ENCODE measurements at places on chromosomes 1 and 21.

DNA sequence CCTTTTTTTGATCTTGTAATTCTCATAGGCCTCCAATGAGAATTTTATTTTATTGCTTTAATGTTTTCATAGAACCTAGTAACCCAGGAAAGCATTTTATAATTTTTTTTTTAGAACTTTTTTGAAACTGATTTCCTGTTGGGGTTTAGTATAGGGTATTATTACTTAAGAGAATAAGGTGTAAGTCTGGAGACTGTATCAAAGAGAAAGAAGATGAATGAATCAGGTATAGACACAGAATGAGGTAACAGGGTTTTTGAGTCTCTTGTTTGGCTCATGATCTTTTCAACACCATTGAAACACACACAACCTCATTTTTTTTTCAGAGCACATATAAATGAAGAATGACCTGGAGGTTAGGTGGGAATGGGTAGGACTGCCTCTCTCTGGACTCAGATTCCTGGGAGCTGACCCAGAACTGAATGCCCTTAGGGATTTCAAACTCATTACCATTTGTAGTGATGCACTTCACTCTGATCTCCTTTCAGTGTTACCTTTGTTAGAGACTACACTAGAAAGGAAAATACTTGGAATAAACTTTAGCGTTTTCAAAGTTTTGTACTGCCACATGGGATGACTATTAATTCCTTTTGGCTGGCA is 51.0 kb downstream of the EPB41 start:
- no peak for DNase-seq

DNA sequence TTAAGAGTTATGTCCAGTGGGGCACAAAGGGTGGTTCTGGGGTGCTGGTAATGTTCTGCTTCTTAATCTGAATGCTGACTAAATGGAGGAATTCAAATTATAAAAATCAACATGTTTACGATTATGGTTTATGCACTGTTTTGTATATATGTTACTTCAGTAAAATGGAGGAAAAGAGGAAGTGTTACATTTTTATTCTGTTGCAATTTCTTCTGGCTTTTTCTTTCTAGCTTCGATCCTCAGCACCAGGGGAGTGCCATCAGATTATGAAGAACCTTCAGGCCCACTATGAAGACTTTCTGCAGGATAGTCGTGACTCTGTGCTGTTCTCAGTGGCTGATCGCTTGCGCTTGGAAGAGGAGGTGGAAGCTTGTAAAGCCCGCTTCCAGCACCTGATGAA is 105.5 kb downstream of the MACF1 start:
- no peak for DNase-seq

GRCh38 chr1:171985639-171986038 is 144.3 kb downstream of the DNM3 start:
- no peak for DNase-seq

GRCh38 chr1:212166644-212167043 is 118.6 kb upstream of the PPP2R5A start:
- DNase-seq = no peak

DNA sequence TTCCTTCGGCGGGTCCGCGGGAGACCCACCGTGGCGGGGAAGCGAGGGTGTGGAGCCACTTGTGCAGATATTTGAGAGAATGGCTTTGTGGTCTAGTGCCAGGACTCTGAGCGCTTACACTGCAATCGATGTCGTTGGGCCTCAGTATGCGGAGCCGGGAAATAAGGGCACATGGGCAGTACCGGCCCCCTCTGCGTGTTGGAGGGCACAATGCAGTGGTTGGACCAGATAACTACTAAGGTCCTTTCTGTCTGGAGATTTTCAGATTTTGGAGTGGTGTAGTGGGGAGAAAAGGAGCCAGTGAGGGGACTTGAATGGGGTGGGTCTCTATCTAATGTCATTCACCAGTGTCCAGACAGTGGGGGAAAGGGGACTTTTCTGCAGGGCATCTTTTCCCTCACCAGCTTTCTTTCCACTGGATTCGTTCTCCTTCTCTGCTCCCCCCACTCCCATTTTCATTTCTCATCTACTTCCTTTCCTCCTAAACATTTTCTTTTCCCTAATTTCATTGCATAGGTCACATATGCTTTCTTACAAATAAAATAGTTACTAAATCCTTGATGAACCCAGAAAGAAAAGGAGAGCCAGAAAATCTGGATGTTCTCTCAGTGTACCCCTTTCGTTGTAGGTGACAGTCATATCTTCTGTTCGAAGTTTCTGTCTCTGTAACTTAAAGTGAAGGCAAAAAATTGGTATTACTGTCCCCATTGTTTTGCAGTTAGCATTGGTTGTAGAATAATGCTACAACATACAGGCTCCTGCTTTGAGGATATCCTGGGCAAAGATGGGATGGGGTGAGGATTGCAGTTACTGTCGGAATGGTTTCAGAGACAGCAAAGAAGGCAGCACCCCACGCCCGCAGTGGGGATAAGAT is 1.4 kb downstream of the ATF3 start:
- DNase-seq = no peak

DNA sequence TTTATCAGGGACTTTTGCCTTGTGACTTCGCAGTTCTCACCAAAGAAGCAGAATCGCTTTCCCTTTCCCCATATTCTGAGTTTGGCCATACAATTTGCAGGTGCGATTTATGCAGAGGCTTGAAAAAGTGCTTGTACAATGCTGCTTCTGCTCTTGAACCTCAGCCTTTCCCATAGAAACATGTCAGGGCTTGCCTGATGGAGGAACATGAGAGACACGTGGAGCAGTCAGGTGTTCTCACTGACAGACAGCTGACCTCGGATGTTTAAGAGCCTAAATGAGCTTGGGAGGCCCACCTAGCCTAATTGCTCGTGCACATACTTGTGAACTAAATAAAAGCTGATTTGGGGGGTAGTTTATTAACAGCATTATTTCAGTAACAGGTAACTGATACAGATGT is 290.0 kb downstream of the S1PR1 start:
- DNase-seq = no peak

DNA sequence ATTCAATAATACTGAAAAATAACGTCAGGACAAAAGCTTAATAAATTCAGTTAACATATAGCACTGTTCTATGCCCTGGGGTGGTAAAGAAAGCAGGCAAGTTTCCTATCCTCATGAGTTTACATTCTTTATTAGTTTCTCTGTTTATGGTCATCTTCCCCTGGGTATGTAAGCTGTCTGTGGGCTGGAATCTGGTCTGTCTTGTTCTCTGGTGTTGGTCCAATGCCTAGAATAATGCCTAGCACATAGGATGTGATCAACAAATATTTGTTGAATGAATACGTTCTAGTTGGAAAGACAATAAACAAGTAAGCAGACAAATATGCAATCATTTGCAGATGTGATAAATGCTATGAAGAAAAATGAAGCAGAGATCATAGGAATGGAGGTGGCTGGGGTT is 7.2 kb upstream of the IGSF3 start:
- no peak for DNase-seq

DNA sequence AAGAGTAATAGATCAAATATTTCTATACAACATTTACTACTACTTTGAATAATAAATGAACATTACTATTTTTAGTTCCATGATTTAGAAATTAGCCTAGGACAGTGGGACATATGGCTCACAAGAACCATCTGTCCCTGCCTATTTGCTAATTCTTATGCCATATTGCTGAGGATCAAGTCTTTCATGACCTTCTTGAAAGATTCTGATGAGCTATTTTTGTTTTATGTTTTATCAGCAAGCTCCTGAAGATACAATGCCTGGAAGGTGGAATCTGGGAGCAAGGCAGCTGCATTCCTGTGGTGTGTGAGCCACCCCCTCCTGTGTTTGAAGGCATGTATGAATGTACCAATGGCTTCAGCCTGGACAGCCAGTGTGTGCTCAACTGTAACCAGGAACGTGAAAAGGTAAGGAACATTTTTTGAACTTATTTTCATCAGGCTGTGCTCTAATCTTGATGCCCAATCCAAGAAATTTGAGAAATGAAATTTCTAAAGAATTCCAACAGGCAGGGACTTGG is 326.7 kb downstream of the PAPPA2 start:
- DNase-seq = no peak

- no peak for DNase-seq
These were observed 38.0 kb upstream of the SERBP1 start for GRCh38 chr1:67468066-67468718.

DNA sequence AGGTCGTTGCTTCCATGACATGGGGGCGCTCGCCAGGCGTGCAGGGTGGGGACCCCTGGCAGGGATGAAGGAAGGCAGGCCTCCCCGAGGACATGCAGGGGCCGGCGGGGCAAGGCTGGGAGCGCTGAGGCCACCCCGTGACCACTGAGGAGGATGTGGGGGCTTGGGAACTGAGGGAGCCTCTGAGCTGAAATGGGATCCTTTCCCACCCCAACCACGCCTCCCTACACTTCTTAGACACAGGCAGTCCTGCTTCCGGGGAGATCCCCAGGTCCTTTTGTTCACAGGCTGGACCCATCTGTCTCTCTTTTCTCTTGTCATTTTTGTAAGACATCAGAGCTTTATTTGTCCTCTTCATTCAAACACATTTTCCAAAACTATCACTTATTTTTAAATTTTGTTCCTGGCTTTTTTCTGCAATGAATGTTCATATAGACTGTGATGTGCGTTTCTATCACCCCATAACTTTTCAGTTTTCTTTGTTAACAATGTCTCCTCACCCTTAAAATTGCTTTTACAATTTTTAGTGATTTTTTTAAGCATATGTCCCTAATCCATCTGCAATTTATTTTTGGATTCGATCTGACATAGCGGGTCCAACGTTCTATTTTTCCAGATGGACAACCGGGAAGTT is 156.7 kb upstream of the BACE2 start:
- DNase-seq = no peak
